ENCODE measurements at places on chromosomes 12 and 14.

- no peak for DNase-seq
Observed at GRCh38 chr12:21677622-21678277, 20.1 kb upstream of the LDHB start.

GRCh38 chr12:23535441-23535840 is 414.0 kb downstream of the SOX5 start:
- DNase-seq, result no peak

DNA sequence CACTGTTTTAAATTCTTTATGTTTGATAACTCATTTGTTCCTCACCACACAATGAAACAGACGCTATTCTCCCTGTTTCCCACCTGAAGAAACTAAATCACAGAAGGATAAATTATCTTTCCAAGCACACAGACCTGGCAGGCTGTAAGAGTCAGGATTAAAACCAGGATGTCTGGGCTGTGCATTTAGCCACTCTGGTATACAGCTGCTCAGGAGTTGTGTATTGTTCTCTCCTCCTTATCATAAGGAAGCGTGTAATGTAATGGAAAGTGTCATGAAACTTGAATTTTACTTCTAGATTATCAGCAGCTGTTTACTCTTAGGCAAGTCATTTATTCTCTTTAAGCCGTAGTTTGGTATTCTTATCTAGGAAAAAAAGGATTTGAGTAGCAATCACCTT is 154.8 kb upstream of the LRIG3 start:
- DNase-seq, result no peak

GRCh38 chr12:117025481-117026151 is 73.6 kb downstream of the TESC start:
- DNase-seq, result peak; percentile 19

DNA sequence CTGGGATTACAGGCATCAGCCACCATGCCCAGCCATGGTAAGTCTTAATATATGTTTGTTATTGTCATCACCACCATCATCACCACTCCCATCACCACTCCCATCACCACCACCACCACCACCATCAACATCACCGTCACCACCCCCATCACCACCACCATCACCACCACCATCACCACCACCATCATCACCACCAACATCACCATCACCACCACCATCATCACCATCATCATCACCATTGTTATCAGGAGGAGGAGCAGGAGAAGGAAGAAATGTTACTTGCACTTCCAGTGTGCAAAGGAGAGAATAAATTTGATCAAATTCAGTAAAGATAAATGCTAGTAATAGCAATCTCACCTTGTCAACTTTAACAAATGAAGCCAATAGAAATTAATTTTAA is 71.2 kb upstream of the CHST11 start:
- DNase-seq, result no peak

DNA sequence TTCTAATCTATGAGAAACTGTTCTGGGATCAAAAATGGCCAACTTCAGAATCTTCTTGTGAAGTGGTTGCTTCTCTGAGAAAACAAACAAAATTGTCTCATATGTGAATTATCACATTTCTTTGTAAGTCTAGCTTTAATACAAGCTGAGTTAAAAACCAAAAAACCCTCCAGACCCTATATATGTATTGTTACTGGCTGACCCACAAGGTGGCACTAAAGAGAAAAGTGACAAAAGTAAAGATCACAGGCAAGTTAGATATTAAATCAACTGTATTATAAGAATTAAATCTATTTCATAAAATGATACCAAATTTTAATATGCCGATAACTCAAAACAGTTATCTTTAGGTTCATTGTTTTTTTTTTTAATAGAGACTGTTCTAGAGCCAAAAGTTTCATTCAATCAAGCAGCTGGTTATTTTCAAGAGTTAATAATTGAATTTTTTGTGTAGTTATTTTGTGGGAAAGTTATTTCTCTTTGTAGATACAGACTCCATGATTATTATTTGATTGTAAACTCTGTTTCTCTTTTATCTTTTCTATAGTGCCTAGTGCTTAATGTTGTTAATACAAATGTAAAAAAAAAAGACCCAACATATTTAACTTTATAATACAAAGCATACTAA is 7.5 kb upstream of the TRHDE start:
- DNase-seq, result no peak

DNA sequence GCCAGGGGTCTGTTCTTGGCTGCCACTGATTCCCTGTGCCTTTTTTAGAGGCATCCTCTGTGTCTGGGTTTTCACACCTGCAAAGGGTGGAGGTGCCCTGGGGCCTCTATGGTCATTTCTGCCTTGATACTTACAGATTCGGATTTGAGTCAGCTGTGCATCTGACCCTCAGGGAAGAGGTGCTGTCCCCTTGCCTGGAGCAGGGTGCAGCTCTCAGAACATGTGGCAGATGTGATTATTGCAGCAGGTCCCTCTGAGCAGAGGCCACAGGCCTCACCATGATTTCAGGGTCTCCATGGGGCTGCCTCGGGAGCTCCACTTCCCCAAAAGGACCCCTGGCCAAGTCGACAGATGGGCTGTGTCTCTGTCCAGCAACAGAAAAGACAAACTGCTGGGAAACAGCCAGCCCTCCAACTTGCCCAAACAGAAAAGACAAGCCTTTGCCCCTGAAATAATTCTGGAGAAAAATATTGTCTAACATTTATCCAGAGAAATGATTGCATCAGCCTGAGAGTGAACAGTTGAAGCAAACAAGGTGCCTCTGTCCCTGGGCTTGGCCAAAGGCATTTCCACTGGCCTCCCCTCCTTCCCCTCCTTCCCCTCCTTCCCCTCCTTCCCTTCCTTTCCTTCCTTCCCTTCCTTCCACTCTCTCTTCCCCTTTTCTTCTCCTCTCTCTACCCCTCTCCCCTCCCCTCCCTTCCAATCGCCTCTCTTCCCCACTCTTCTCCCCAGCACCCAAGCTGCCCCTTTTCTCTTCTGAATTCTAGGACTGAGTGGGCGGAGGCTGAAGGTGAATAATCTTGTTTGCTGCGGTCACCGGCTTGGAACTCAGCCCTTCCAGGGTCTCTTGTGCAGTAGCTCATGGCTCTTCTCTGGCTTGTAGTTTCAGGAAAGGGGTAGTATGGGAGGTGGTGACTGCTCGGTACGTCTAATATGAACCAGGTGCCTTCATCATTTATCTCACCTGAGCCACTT is 676 bp downstream of the SERPINA3 start:
- no peak for DNase-seq

DNA sequence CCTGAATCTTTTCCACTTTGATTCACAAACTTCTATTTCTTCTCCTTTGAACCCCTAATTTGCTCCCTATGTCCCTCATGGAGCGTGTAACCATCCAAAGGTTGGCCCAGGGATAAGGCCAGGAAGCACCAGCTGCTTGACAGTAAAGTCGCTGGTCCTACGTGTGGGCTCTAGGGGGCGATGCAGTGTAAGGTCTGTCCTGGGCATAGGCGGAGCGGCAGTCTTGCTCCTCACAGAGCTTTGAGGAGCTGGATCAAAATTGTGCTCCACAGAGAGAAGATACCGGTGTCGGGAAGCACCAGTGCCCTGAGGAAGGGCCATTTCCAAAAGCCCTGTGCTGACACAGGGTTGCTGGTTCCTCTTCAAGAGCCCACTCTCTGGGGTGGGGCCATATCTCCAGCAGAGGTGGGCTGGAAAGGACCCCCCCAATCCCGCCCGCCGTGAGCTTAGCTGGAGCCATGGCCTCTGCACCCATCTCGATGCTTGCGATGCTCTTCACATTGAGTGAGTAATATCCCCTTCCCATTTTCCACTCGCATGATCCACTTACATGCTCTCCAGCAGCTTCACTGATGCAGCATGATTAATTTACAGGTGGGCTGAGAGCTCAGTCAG is 49.9 kb upstream of the OR4E1 start:
- peak; percentile 12 for DNase-seq

DNA sequence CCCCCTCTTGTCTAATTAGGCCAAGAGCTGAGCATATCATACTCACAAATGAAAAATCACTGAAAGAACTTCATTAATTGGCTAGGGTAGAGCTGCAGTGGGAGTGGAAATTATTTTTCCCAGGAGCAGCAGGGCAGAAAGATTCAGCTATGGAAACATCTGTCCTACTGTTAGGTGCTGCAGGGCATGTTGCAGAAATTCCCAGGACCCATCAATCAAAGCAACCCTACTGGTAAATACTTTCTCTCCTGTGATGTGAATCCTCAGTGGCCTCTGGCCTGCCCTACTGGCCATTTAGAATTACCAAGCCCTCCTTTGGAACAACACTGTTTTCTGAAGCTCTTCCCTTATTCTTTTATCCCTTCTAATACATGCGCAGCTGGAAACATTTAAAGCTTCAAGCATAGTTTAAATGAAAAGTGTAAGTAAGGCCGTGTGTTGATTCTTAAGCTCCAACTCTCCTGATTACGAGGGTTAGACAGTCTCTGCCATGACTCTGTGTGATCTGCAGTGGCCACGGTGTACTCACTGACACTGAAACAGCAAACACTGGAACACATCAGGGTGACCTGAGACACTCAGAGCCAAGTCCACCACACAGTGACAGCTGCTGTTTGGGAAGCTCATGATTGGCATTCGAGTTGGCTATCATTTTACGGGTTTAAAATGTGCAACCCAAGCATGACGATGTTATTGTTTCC is 62.6 kb upstream of the TMCC3 start:
- DNase-seq, result no peak

Data from stimulated activated CD4-positive, alpha-beta T cell treated with anti-CD3 and anti-CD28 coated beads, TNF-alpha, amount 100 ng/mL, for 48 hours (primary cell).